WTC11 (cell line): ENCODE measurements at places on chromosomes 4 and X. TPM values are rescaled to one million over a fixed set of nuclear protein-coding genes. Genes with fewer than 3 reads are reported as not detected.
A peak's percentile ranks its signal among the peaks of the same experiment; 100 is the strongest.

HTT gene
- 64.1 to 85.4 TPM (median 71.4 TPM) in 3 replicates for total RNA-seq

DNA sequence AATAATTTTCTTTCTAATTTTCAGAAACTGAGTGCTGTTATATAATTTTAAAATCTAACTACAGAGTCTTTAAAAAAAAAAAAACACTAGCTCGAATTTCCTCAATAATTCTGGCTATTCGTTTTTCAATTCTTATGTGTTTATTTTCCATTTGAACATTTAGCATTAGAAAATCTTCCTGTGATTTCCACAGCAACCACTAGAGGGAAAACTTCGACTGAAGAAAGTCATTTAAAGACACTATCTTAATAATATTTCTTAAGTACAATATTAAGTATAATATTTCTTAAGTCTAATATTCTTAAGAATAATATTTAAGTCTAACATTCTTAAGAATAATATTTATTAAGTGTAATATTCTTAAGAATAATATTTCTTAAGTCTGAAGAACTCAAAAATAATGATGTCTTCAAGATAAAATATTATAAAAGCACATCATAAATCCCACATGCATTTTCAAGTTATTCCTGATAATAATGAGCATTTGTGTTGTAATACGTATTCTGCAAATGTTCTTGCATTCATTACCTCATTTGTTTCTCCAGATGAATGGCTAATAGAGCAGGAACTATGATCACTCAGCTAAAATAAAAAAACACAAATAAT, 118.4 kb upstream of the WDR17 start:
- no peak for DNase-seq

DNA sequence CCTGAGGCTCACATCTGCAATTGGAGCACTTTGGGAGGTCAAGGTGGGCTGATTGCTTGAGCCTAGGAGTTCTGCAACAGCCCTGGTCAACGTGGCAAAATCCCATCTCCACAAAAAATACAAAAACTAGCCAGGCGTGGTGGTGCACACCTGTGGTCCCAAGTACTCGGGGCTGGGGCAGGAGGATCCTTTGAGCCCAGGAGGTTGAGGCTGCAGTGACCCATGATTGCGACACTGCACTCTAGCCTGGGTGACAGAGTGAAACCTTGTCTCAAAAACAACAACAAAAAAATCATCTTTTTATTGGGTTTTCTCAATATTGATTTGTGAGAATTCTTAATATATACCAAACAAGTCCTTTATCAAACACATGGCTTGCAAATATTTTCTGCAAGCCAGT, 64.9 kb downstream of the ANKRD17 start:
- DNase-seq = no peak

DNA sequence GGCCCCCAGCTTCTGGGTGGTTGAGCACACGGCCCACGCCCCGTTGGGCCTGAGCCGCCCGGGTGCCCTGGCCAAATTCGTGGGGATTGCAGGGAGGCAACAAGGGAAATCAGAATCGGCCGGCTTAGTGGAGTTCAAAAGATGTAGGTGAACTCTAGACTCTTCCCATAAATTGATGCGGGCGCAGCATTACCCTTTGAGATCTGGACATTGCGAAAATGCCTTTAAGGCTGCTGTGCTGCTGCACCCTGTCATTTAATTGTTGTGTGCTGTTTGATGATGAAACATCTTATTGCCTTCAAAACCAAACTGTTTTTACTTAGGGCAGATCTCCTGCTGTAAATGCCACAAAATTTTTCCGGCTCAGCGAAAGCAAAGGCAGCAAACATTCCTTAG, 409 bp upstream of the MPP1 start:
- DNase-seq = no peak

COMMD8 gene
- 7.1 to 8.1 TPM (median 8.1 TPM) in 3 replicates for total RNA-seq

RAB9B gene
- total RNA-seq = 0.22 to 0.44 TPM (median 0.25 TPM) in 3 replicates

GRCh38 chr4:67694662-67695061, 6.3 kb downstream of the UBA6 start:
- no peak for DNase-seq

DNA sequence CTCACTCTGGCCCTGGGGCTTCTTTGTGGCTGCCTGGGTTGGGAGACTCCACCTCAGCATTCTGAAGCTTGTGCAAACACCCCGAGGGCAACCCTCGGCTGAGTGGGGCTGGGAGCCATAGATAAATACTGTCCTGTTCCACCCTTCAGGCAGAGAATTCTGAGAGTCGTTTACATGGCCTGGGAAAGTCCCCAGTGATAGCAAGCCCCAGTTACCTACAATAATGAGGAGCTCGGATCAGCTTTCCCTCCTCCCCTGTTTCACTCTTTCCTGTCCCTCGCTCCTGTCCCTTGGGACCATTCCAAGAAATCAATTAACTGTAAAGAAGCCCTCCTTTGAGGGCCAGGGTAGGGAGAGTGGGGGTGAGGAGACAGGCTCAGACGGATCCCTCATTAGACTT, 31.6 kb upstream of the DDX3X start:
- DNase-seq = no peak

TLR8 gene
- not detected in 3 replicates for total RNA-seq

DUSP21 gene
- not detected in 3 replicates for total RNA-seq

CXCL1 gene
- 0.85 to 1.4 TPM (median 1.4 TPM) in 3 replicates for total RNA-seq

ASB12 gene
- 0.60 to 1.4 TPM (median 0.80 TPM) in 3 replicates for total RNA-seq

GRCh38 chr4:146329050-146329716, 114.8 kb downstream of the REELD1 start:
- DNase-seq = no peak

GRCh38 chr4:47776353-47776752, 61.5 kb downstream of the CORIN start:
- DNase-seq = no peak

CFAP47 gene
- total RNA-seq = 0.07 TPM in 1 of 3 replicates, not detected in the others

DNA sequence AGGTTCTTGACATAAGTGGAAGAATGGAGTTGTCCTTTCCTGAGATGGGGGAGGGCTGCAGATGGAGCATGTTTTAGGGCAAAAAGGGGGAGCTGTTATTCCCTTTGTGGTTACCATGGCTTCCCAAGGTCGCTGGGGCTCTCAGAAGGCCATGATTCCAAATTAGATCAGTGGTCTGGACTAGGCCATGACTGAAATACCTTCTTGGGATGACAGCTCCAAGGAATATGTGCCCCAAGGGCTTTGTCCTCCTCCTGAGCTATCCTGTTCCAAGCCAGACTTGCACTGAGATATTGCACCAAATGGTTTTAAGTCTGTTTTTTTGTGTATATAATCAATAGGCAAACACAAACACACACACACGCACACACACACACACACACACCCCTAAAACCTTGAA, 3.0 kb upstream of the RBPJ start:
- DNase-seq = no peak

DCAF12L2 gene
- 0.52 to 0.73 TPM (median 0.57 TPM) in 3 replicates for total RNA-seq

P2RY8 gene
- total RNA-seq = 0.32 to 0.37 TPM (median 0.32 TPM) in 3 replicates

DNA sequence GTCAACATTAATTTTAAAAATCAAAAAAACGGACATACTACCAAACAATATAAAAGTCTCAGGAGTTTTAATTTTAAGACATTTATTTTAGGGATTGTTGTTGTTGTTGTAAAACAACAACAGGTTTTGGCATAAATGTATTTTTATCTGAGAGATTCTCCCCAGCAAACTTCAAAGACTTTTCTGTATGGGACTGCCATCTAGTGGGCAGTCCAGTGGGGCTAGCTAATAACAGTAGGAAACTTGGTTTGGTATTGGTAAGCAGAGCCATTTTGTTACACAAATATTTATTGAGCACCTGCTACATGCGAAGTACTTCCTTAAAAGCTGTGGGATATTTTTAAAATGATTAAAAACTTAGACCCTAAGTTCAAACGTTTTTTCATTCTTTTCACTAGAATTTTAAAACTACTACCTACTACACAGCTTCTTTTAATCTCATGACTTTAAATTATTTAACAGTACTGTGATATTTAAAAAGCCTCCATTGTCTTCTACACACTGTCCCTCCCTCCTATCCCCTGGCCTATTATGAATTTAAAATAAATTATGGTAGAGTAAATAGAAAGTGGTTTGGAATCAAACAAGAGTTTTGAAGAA, 1028.4 kb upstream of the INTU start:
- DNase-seq = peak; percentile 20

DNA sequence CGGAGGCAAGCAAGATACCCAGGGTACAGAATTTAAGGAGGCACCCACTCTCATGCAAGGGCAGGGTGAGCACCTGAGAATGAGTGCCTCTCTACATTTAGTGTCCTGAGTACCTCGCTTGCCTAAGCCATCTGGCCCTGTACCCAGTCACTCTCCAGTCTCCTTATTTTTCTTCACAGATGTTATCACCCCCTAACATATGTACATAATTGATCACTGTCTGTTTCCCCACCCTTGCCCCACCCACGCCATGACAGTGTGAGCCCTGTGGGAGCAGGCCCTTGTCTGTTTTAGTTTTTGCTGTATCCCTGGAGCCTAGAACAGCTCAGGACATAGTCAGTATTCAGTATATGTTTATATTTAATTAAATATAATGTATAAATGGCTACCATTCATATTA, 113.6 kb downstream of the SPRY1 start:
- no peak for DNase-seq
